Stimulated activated CD8-positive, alpha-beta memory T cell treated with anti-CD3 and anti-CD28 coated beads, Interleukin-7, amount 100 ng/mL, for 1 hour (primary cell): ENCODE measurements at places on chromosomes 5 and 9.

DNA sequence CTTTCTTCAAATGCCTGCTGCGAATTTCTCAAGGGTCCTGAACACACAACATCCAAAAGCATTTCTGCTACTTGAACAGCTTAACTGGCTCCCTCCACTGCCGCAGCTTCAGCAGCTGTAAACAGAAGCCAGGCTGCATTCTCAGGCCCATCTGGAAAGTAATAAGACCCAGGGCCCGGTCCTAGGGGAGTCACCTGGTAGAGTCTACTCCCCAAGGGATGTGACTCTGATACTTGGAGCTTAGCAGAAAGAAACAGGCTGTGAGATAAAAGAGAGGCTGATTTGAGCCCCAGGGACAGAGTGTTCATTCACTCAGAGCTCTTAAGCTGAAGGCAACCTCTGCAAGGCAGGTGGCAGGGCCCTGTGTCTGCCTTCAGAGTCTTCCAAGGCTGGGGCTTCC lies 356.8 kb downstream of the SPOCK1 start:
- DNase-seq, result no peak

DNA sequence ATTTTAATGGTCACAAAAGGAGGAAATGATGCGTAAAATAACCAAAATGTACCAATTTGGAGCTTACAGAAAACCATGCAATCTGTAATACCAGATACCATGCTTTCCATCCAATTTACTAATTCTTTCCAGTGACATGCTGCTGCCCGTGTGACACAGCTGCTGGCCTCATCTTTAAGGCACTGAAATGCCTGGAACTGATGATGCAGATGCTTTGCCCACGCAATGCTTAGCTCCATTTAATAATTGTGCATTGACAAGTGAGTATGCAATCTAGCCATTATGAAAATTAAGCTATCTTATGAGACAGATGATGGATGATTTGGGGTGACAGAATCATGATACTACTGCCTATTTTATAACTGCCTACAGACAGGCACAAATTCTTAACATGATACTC lies 169.2 kb upstream of the CTNND2 start:
- no peak for DNase-seq

GRCh38 chr9:114546851-114547250 lies 40.7 kb upstream of the ATP6V1G1 start:
- no peak for DNase-seq

DNA sequence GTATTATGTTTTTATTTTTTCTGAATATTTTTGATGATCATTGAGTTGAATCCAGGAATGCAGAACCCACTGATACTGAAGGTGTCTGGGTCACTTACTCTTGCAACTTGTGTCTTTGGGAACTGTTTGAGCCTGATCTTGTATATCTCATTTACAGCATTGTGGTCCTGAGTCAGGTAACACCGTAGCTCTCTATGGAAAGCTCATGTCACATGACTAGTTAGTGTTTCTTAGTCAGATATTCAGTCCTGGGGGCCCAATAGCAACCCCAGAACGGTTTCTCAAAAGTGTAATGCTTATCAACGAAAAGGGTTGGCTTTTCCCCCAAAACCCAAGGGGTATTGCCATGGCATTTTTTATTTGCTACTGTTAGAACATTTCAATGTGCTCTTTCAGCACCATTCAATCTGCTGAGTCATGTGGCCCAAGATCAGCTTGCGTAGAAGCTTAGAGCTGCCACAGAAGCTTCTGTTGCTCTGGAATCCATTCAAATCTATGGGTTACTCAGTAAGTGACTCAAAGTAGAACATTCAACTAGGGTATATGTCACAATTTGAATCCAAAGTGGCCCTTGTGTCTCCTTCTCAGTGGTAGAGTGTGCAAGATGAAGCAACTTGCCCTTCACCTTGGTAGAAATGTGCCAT lies 12.1 kb upstream of the PTAR1 start:
- DNase-seq, result no peak

DNA sequence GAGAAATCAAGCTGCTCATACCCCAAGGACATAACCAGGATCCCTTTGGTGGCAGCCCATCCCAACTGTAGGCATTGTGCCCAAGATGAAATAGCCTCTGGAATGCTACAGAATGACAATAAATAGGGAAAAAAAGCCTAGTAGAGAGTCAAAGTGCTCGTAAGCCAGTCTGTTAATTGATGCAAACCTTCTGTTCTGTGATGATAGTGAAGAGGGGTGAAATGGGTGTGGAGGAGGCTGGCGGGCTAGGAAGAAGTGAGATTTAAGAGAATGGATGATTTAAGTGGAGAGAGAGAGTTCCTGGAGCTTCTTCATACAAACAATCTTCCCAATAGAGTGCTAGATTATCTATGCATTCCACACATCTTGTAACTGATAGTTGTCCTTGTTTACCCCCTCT lies 301.0 kb upstream of the PCSK5 start:
- DNase-seq, result no peak

- DNase-seq, result no peak
These were observed 146.7 kb downstream of the SSBP2 start for GRCh38 chr5:81604193-81604592.

- no peak for DNase-seq
These were observed 417.1 kb downstream of the KDM4C start for GRCh38 chr9:7174884-7175283.

- DNase-seq, result no peak
These were observed 6.9 kb downstream of the TNFSF15 start for GRCh38 chr9:114798780-114799427.

DNA sequence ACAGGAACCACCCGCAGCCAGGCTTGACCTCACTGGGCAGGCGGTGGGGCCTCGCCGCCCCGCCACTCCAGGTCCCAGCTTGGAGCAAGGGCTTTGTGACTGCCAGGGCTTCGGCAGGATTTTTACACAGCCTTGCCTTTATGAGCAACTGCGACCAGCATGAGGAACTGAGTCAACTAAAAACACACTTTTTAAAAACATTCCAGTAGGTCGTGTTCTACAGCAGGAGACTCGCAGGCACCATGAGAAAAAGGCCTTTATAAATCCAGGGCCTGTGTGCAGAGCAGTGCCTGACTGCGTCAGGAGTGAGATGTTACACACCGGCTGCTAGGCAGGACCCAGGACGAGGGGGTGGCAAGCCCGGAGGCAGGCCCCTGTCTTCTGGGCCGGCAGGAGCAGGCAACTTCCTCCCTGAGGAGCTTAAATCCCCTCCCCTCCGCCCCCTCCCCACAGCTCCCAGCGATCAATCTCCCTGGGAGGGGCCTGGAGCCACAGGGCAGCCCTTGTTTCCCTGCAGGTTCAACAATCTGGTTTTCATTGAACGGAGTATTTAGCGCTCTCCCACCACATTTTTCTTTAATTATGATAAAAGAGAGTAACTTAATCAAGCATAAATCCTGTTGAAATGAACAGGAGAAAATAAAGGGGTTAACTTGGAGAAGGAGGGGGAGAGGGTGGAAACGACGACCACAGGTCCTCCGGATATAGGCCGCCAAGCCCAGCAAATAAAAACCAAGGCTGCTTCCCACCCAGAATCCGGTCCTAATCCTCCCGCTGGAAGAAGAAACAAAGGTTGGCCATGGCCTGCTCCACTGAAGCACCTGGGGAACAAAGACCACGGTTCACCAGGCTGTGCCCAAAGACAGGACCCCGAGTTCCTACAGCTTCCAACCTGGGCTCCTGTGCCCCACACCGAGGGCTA lies 92.5 kb downstream of the ROR2 start:
- DNase-seq, result no peak

DNA sequence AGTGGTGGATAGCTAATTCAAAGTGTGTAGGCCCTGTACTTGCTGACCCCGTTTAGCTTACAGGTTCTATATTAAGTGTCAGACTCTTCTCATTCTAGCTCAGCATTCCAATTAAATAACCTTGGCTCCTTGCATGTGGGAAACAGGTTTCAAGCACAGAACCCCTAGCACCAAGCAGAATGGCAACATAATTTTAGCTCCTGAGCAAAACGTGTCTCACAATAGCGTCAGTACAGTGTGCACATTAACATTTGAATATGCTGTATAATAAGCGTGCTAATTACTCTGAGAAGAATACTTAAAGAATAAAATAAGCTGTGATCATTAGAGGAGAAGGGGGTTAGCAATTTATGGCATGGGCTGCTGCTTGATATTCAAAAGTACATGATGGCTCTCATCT lies 21.0 kb upstream of the ANP32B start:
- no peak for DNase-seq

- no peak for DNase-seq
These were observed 352.3 kb upstream of the CCNH start for GRCh38 chr5:87765009-87765408.

DNA sequence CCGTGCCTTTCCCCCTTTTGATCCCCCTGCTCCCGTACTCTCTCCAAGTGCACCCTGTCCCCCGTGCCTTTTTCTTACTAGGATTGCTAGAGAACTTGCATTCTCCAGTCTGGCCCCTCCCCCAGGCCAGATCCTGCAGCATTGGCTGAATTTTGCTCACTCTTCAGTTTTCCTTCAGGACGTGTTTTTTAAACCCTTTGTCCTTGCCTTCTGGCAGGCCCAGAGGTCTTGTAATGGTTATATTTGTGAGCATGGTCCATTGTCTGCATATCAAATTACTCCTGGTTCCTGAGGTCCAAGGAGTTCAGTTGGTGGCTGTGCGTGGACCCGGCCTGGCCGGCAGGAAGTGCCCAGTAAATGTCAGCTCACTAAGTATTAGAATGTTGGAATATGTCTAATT lies 606 bp downstream of the TBC1D13 start:
- no peak for DNase-seq

- DNase-seq, result no peak
These were observed 446.1 kb upstream of the CDH10 start for GRCh38 chr5:25090854-25091253.

GRCh38 chr9:68446836-68447235 lies 90.4 kb downstream of the PGM5 start:
- no peak for DNase-seq

DNA sequence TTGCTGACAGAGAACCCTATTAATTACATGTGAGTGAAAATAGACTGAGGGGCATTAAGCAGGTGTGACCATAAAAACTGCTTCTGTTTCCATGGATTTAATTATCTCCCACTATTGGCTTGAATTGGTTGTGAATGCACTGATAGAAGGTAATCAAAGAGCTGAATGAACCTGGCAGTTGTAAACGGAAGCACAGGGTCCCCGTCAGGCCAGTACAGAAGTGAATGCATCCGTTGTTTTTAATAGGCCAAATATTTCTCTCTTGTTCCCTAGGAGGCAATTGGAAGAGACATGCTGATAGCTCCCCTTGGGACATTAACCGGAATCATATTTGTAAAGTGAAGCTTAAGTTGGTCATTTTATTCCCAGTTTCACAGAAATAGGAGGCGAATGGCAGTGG lies 147.0 kb downstream of the CAVIN4 start:
- DNase-seq, result no peak

- DNase-seq, result no peak
These were observed 152.4 kb downstream of the ALDH1A1 start for GRCh38 chr9:72800328-72800994.

DNA sequence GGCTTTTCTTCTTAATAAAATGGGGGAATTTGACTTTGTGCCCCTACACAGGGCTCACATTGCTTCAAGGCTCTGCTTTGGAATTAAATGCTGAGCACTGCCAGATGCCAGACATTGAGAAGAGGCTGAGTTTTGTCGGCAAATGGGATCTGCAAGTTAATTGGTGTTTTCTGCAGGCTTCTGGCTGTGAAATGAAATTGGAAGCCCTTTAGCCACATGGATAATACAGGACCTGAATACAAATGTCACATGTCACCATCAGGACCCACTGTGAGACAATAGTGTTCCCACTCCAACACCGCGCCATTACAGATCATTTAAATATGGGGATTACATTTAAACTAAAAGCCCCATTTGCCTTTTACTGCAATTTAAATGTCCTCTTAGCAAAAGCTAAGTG lies 164.4 kb downstream of the ZSWIM6 start:
- DNase-seq, result no peak

DNA sequence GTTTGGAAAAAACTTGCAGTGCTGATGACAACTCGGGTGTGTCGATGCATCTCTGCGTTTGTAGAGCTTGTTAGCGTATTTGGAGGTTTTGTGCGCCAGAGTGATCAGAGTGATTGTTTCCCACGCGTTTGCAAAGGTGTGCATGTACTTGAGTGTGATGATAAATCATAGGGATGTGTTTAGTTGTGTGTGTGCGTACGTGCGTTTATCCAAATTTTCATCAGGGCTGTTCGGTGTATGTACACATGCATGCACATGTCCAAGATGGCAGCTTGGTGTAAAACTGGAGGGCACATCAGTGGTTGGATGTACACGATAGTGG lies 248 bp upstream of the C1QTNF2 start:
- no peak for DNase-seq
